Hindlimb muscle (tissue), 1 donor: ENCODE measurements at places on chromosomes 5 and 9. TPM values are rescaled to one million over a fixed set of nuclear protein-coding genes. Genes with fewer than 3 reads are reported as not detected.

FCHO2 gene
- 18.1 TPM for polyA plus RNA-seq

MOCS2 gene
- polyA plus RNA-seq = 35.9 TPM

TAF1L gene
- 0.05 TPM for polyA plus RNA-seq

SHISAL2B gene
- polyA plus RNA-seq = not detected

RASEF gene
- 0.36 TPM for polyA plus RNA-seq

RLN2 gene
- polyA plus RNA-seq = 0.61 TPM

TICAM2 gene
- 5.0 TPM for polyA plus RNA-seq

ANGPTL2 gene
- polyA plus RNA-seq = 49.4 TPM

TSSK1B gene
- not detected for polyA plus RNA-seq

DNA sequence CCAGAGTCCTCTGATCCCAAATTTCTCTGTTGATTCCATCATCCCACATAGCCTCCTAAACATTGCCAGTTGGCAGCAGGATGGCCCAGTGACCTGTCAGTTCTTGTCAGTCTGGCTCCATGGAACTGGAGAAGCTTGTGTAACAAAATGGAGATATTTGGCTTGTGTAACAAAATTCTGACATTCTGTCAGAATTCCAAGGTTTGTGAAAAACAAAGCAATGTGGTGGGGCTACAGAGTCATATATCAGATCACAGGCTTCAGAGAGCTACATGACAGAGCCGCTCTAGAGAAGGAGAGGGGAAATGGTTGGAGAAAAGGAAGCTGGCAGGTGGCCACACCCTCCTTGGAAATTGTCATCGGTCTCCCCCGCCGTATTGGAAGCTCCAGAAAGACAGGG is 75.4 kb upstream of the MAN2A1 start:
- DNase-seq = no peak

GRCh38 chr5:95704150-95704549 is 21.4 kb upstream of the SPATA9 start:
- no peak for DNase-seq

DNA sequence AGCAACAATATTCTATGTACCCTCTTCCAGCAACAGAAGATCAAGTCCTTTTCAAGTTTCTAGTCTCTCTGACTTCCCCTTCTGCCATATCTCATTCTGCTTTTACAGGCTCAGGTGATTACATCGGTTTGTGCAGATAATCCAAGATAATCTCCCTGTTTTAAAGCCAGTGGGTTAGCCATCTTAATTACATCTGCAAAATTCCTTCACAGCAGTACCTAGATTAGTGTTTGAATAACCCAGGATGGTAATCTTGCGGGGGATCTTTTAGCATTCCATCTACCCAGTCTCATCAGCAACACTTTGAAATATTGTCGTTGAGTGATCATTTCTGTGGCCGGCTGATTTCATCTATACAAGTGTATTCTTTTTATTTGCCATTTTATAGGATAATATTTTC is 130.2 kb downstream of the GHR start:
- DNase-seq = no peak

DNA sequence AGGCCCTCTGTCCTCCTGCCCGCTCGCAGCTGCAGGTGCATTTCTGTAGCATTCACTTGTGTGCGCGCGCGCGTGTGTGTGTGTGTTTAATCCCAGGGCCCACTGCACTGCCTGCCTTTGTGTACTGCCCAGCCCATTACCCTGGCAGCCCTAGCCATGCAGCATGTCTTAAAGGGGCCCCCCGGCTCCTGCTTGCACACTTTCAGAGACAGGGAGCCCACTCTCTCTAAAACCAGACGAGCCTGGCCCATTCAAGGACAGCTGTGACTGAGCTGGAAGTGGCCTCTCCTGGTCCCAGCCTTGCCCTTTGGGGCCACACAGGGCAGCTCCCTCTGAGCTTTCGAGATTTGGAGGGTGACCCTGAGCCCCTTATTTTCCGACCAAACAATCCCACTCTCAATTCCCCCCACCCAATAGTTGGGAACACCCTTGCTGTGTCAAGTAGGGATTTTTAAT is 98.9 kb downstream of the DAB2IP start:
- DNase-seq = no peak

DNA sequence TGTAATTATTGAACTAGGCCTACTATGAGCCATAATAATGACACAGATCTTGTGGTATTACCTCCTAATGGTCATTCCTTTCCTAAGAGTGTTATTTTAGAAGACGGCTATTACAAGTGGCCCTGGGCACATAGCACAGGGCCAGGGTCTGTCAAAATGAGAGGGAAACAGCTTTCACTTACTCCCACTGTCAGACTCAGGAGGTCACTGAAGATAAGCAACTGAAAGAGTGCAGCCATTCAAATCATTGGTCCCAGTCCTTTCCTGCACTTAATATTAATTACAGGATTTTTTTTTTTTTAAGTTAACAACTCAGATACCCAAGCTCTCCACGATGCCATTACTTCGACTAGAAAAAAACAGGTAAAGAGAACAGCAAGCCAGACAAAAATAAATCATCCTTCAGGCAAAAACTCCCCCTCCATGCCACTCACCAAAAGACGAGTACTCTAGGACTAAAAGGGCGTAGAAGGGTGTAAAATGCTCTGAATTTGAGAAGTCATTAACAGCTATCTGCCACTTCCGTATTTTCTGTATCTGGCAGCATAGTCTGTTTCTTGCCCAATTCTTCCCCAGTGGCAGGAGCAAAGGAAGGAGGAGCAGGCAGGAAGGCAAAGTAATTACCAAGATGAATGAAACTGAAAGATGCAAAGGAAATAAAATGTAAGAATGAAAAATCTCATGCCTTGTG is 87.4 kb downstream of the ZNF608 start:
- no peak for DNase-seq

- DNase-seq = no peak
These were observed 44.5 kb upstream of the ANGPTL2 start for GRCh38 chr9:127166651-127167524.

DNA sequence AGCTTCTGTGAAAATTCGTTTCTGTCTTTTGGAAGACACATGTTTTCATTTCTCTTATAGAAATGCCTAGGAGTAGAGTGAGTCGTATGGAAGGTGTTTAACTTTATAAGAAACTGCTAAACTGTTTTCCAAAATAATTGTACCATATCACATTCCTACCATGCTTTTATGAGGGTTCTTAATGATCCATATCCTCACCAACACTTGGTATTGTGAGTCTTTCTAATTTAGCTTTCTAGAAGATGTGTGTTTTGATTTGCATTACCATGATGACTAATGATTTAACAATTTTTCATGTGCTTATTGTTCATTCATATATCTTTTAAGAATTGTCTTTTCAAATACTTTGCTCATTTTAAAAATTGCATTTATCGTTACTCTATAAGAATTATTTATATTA is 223.6 kb downstream of the COMMD10 start:
- no peak for DNase-seq

DNA sequence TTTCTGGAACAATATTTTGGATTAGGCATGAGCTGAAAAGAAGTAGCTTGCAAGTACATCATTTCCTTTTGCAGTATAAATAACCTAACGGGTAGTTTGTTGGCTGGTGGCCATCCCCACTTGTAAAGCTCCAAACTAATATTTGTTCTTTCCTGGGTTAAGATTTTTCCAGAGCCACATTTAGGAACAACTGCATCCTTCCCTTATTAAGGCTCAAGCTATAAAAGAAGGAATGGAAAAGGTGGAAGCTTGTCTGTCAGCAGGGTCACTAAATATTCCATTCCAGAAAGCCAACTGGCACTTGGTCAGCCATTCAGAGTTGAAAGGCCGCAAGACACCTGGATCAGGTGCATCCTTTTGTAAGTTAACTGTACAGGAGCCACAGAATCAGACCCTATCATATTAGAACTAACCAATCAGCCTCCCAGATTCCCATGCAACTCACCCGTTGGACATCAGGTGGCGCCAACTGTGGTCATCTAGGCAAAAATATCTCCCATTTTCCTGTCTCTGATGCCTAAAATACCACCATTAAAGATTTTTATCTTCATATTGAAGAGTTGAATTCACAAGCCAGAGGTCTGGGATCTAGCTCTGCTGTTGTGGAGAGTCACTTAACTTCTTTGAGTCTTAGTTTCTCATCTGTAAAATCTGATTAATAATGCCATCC is 82.9 kb downstream of the PTCD2 start:
- no peak for DNase-seq

- DNase-seq = no peak
These were observed 18.1 kb upstream of the SSBP2 start for GRCh38 chr5:81768935-81769452.

GRCh38 chr9:109813303-109813702 is 33.3 kb downstream of the PALM2AKAP2 start:
- no peak for DNase-seq

DNA sequence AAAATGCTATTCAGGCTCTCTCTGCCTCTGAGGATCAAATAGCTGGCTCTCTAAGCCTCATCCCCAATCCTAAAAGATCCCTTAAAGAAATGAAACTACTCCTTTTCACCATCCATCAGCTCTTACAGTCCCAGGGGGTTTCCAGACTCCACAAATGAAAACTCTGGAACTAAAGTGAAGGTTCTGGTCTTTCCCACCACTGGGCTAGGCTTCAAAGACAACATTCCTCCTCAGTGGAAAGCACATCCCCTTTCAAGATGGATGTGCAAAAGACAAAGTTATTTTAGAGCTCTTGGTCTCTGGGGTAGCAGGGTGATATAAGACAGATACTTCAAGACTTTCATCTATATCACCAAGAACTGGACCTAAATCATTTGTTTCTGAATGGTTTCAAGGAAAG is 106.9 kb downstream of the DCP2 start:
- DNase-seq = no peak

- no peak for DNase-seq
These were observed 16.8 kb downstream of the ACSL6 start for GRCh38 chr5:131994533-131995226.

GRCh38 chr5:156528673-156529072 is 201.7 kb downstream of the SGCD start:
- no peak for DNase-seq

DNA sequence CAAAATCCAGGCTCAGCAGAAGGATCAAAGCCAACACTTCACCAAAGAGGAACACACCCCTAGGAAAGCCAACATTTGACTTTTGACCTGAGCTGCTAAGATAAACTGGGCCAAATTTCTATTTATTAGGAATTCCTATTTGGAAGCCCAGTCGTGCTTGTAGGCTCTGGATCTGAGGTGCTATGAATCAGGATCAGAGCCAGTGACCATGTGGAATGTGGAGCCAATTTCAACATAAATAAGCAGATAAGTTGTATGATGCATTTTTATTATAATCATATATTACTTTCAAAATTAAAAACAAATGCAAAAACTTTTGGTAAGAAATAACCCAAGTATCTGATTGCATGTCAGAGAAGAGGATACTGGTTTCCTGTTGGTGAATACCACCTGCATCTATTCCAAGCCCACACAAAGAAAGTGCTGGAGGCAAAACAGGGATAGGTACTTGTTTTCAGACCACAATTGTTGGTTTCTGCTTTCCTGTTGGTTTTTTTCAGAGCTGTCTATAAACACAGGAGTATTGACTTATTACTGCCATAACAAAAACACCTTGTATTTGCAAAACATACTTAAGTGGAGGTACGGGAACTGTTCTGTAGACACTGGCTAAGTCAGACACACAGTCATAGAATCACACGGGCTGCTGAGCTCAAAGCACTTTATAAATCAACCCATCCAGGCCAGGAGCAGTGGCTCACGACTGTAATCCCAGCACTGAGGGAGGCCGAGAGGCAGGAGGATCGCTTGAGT is 52.8 kb downstream of the ARL15 start:
- no peak for DNase-seq

DNA sequence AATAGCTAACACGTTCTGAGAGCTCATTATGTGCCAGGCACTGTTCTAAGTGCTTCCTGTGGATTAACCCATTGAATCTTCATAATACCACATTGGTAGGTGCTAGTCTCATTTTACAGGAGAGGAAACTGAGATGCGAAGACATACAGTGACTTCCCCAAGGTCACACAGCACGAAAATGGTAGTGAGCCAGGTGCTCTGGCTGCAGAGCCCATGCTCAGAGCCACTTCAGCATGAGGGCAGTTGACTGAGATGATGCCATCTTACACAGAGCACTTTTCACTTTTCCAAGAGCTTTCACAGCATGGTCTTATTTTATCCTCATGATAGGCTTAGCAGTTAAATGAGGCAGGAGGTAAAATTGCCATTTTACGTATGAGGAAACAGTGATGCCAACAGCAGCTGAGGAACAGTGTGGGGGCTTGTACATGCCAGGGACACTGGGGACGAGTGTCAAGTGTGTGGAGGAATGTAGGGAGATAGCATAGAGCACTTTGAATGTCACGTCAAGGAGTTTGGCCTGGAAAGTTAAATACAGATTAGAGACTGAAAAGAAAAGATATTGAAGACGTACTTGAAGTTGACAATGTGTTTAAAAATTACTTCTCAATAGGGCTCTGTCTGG is 180.0 kb downstream of the KIF4B start:
- DNase-seq = no peak

DNA sequence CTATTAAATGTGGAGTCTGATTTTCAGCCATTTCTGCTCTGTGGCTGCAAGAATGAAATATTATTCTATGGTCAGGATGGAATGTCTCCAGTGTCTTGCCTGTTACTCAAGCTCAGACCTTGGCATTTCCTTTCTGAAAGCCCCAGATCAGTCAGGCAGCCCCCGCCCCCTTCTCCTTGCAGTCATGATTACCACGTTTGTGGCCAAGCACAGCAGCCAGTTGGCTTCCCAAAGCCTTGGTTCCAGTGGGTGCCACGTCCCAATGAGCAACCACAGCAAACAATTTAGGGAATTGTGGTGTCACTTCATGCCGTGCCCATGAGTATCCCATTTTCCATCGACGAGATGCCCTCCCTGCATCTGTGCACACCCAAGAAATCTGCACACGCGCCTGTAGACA is 9.7 kb upstream of the OBP2A start:
- no peak for DNase-seq

DNA sequence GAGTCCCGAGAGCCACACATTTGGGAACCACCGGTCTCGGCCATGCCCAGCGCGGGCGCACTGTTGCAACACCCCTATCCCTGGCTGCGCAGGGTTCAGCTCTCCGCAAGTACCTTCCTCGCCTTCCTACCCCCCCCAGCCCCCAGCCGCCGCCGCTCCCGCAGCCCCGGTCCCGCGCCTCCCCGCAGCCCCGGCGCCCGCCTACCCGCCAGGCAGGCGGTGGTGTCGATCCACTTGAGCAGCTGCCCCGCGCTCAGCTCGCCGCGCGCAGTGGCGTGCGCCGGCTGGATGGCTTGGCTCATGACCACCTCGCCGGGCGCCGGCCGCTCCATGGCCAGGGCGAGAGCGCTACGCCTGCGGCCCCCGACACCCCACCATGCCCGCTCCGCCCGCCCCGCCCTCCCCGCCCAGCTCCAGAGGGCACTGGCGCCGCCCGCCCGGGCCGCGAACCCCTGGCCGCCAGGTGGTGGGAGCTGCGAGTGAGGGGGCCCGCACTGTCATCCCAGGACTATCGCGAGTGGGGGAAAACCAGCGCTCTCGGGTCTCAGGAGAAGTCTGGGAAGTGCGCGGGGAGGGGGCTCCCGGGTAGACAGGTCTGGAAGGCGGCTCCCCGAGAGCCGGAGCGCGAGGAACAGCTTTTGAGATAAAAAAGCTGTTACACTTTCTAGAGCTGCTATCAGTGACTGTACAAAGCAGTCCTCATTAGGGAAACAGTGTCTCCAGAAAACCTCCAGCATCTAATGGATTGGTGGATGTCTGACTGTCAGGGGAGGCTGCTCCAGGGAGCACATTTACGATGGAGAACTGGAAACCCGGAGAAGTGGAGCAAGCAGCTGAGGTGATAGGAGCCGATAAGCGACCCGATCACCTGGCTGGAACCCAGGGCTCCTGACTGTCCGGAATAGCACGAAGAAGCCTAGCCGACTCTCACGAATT is at the start of gene ACOT12:
Gene ACOT12, minus strand, starts transcription at position 352 of the 936 bp plus-strand sequence. Its CDS starts 20 bp downstream, at position 332.
- no peak for DNase-seq

GRCh38 chr5:74185599-74185998 is 454.9 kb downstream of the ENC1 start:
- no peak for DNase-seq

- no peak for DNase-seq
These were observed 22.5 kb upstream of the RAD23B start for GRCh38 chr9:107260437-107261081.
